ENCODE measurements at places on chromosomes 4 and X.

GRCh38 chrX:20623448-20623847 lies 356.7 kb upstream of the RPS6KA3 start:
- no peak for DNase-seq

DNA sequence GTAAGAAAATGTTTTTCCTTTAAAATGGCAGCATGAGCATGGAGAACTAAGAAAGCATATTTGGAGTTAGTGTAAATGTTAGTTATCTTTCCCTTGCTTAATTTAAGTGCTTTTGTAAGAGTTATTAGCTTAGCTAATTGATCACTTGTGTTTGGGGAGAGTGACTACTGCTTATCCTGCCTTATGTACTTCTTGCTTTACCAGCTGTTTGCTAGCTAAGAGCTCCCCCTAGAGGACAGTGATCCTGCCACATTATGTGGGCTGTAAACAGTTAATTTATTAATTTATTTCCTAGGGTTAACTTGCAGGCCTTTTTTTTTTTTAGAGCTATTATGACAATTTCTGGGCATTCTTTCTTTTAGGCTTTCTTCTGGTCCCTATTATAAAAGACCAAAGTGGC lies 435.8 kb downstream of the MAGEB5 start:
- DNase-seq, result no peak

DNA sequence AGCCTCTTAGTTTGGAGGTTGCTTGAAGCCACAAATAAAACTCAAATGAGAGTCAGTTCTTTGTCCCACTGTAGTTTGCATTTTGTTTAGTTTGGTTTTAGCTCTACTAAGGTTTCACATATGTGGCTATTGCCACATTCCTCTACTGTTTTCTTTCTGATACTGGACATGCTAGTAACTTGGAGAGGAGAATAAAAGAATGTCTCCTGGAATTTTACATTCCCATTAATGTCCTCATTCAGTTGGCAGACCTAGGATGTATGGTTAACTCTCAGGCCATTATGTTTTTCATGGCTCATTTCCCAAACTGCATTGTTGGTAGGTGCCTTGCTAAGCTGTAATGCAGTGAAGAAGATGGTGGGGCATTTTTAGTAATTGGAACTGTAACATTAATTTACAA lies 29.9 kb downstream of the UPRT start:
- no peak for DNase-seq

DNA sequence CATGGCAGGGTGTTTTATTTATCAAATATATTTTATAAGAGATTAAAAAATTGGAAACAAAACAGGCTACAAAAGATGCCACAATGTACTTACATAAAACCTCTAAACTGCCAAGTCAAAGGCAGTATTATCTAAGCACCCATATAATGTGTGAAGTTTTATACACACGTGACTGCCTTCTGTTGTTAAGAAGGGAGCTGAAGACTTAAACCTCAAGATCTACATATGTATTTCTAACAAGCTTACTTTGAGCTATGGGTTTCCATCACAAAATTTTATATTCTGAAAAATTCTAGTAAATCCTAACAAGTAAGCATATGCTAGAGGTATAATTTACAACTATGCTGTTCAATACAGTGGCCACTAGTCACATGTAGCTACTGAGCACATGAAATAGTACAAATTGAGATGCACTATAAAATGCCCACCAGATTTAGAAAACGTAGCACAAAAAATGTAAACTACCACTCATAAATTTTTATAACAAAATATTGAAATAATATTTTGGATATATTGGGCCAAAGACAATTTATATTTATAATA lies 9.8 kb downstream of the ATP8A1 start:
- no peak for DNase-seq

GRCh38 chrX:150499240-150499639 lies 69.2 kb upstream of the MTM1 start:
- no peak for DNase-seq

DNA sequence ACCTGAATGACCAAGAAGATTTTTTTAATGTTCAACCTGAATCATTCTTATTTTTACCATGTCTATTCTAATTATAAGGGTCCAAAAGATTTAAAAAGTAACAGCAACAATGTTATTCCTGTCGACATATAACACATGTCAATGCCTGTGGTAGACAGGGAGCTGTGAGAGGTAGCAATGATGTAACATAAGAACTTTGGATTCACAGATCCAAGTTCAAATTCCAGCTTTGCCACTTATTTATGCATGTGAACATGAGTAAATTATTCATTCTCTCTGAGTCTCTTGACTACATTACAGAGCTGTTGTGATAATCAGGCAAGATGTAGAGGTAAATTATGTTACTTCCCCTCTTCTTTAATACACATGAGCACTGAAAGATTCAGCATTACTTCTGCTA lies 54.5 kb downstream of the KLHL8 start:
- DNase-seq, result no peak

DNA sequence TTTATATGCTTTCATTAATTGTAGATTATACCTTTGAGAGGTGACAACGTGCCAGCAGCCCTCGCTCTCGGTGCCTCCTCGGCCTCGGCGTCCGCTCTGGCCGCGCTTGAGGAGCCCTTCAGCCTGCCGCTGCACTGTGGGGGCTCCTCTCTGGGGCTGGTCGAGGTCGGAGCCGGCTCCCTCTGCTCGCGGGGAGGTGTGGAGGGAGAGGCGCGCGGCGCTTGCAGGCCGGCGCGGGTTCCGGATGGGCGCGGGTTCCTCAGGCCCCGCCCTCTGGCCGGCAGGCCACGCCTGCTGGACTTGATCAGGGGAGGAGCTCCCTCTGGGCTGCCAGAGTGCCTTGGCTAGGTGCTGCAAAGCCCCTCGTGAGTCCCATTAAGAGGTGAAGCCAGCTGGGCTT lies 321.1 kb upstream of the PCDH18 start:
- no peak for DNase-seq

DNA sequence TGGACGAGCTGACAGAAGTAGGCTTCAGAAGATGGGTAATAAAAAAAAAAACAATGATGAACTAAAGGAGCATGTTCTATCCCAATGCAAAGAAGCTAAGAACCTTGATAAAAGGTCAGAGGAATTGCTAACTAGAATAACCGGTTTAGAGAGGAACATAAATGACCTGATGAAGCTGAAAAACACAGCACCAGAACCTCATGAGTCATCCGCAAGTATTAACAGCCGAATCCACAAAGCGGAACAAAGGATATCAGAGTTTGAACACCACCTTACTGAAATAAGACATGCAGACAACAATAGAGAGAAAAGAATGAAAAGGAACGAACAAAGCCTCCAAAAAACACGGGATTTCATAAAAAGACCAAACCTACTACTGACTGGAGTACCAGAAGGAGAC lies 10.5 kb downstream of the NELFA start:
- DNase-seq, result no peak

- DNase-seq, result no peak
These were observed 33.9 kb downstream of the PDK3 start for GRCh38 chrX:24498975-24499374.

DNA sequence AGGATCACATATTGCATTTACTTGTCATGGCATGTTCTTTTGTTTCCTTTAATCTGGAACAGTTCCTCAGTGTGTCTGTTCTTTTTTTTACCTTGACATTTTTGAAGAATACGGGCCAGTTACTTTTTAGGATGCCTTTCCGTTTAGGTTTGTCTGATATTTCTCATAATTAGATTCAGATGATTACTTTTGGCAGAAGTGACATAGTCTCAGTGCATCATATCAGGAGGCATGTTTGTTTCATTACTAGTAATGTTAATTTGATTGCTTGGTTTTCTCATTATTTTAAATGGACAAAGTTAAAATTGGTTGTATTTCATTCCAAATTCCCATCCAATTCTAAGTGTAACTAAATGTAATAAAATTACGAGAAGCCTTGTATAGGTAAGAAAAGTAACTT lies 8.3 kb downstream of the POLR2B start:
- DNase-seq, result no peak

GRCh38 chr4:184003433-184003832 lies 98.3 kb downstream of the STOX2 start:
- DNase-seq, result no peak

GRCh38 chrX:153602601-153603000 lies 3.7 kb upstream of the CCNQ start:
- DNase-seq, result no peak

DNA sequence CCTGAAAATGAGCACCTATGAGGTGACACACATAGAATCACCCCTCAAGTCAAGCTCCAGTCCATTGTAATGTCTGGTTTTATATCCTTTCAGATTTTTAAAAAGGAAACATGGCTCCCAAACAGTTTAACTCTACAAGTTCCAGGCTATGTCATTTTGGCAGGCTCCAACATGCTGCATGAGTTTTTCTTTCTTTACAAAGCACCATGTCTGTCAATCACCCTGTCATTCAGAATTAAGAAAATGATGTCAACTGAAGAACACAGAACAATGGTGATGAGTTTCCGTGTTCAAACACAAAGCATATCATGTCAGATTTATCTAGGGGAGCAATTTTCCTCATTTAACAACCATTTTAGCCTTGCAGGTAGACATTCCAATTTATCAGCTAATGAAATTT lies 106.5 kb downstream of the AMMECR1 start:
- DNase-seq, result no peak

DNA sequence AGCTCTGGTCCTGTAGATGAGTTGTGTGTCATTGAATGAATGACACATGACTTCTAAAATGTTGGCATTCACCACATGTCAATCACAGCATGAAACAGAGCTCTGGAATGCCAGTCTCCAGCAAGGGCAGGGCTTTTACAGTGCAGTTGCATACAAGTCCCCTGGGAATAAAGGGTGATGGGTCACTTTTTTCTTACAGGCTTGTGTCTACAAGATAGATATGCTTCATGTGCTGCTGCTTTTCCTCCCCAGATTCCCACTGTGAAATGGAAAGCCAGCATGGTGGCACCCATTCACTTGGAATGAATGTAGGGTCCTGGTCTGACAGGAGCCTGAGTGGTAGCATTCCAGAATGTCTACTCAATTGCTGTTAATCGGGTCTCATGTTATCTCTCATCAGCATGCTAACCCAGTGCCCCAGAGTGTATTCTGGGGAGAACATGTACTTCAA lies 159.1 kb upstream of the KIT start:
- no peak for DNase-seq
